Right cardiac atrium (tissue), 5 donors: ENCODE measurements at places on chromosomes 16 and 17.

DNA sequence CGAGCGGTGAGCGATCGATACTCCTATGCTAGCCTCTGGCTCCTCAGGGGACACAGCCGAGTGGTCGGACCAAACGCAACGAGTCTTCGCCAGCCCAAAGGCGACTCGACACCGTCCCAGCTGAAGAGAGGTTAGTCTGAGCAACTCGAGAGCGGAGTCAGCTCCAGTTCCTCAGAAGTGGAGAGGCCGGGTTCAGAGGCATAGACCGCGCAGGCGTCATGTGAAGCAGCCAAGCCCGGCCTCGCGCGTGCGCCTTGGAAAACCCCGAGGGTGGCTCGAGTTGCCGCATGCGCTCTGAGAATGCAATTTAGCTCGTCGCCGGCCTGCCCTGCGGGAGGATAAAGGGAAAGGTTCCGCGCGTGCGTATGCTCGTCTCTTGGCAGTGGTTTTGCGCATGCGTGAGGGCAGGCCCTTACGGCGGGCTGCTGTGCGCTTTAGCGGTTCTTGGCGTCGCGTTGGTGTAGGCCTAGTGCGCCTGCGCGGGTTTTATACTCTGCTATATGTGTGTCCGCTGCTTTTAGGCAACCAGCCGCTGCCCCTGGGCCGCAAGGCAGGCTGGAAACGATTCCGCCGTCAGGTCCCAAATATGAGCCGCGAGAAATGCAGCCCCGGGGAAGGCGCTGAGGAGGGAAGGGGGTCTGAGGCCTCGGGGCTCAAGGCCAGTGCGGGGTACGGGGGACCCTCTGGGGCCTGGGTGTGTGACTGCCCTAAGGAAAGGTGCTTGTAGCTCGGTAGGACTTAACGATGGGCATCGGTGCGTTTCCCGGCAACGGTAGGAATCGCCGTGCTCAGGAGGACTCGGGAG is at the start of gene KDM8:
TSS of gene KDM8 (plus strand) at position 20 of the 805 bp plus-strand sequence. CDS start 6,598 bp downstream, outside the sequence.
- DNase-seq = peak; percentile 100

- no peak for DNase-seq
Observed at GRCh38 chr17:1146561-1147265, 33.1 kb downstream of the ABR start.

DNA sequence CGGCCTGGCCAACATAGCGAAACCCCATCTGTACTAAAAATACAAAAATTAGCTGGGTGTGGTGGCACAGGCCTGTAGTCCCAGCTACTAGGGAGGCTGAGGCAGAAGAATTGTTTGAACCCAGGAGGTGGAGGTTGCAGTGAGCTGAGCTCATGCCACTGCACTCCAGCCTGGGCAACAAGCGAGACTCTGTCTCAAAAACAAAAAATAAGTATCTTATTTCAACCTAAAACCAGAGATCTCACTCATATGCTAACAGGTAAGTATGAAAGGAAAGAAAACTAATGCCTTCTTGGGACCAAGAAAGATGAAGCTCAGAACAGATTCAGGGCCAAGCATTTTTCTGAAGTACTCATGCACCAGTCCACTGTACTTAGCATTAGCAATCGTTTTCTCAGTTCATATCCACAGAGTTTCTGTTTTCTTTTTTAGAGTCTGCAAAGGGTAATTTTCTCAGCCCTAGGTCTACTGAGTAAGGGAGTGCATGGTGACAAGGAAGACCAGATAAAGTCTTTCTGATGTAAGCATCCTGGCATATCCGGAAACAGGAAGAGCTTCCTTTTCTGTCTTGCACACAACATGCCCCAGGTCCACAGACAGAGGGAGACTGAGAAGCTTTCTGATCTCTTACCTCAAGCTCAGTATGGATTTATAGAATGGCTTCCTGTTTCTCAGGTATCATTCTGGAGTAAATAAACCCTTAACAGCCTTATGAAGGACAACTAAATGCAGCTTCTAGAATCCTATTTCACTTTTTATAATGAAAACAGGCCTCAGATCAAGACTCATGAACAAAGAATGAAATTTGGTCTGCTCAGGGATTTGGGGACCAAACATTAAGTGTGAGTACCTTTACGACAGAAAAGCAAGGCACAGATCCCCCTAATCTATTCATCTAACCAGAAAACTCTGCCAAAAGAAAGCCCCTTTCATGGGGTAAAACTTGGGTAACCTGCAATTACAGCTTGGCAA is 38.7 kb upstream of the FOXJ1 start:
- DNase-seq = no peak

GRCh38 chr17:1275962-1276736 is 3.3 kb upstream of the TRARG1 start:
- peak; percentile 84 for DNase-seq

DNA sequence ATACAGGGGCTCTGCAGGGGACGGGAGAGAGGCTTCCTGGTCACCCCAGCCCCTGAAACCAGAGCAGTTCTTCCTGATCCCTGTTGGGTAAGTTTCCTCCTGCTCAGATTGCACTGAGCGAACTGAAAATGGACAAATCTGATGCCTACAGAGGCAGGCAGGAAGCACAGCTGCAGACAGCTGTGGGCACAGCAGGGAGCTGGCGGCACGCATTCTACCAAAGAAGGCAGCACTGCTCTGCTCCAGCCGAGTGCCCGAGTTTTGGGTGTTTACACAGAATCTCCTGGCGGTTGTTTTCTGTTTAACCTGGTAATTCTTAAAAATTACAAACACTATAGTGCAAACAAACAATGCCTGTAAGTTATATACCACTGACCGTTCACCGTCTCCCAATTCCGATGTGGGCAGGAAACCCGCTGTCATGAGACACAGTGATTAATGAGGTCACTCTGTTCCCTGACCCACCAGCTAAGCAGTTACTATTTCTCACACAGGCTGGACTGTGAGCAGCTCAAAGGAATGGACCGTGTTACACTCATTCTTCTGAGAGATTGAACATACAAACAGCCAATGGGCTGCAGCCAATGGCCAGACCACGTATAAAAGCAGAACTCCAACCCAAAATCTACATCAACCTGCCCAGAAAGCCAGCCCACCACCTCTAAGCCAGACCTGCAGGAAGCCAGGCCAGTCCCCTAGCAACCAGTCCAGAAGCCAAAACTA is 25.5 kb downstream of the NSMCE1 start:
- DNase-seq = peak; percentile 25

- DNase-seq = peak; percentile 89
Observed at GRCh38 chr16:84277244-84277823, 17.3 kb upstream of the WFDC1 start.

DNA sequence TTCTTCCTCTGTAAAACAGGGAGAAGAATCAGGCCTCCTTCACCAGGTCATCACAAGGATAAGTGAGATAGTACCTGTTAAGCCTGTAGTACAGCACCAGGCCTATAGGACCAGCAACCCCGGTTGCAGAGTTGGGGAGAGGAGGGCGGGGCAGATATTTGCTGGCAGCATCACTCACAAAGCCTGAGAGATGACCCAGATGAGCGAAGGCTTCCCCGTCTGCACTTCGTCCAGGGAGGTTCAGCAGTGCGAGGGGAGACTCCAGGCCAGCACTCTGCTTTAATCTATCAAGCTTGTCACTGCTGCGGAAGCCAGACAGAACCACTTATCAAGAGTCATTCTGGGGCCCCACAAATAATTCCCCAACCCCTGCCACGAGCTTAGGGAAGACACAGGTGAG is 15.8 kb upstream of the RBBP6 start:
- DNase-seq = no peak

- no peak for DNase-seq
Observed at GRCh38 chr17:2198927-2199326, 104.7 kb downstream of the SMG6 start.

GRCh38 chr17:32335046-32335445 is 6.9 kb downstream of the C17orf75 start:
- DNase-seq = no peak

- peak; percentile 77 for DNase-seq
Observed at GRCh38 chr17:76909971-76910760, 42.0 kb downstream of the MGAT5B start.

GRCh38 chr17:80471922-80472321 is 4.5 kb downstream of the NPTX1 start:
- peak; percentile 1 for DNase-seq

DNA sequence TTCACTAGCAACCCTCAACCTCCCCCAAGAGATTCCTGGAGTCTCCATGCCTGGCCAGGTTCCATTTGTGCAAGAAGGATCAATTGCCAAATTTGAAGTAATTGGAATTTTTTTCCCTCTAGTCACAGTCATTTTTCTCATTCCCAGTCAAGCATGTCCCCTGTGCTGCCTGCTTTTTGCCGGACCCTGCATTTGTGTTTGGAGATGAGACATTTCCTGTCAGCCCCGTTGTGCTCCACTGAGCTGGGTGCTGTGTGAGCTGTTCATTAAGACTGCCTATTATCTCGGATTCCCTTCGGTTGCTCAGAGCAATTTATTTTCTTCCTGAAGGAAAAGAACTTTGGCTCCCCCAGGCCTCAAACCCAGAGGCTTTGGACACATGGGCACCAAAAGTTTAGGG is 201.0 kb upstream of the NLRP1 start:
- no peak for DNase-seq

DNA sequence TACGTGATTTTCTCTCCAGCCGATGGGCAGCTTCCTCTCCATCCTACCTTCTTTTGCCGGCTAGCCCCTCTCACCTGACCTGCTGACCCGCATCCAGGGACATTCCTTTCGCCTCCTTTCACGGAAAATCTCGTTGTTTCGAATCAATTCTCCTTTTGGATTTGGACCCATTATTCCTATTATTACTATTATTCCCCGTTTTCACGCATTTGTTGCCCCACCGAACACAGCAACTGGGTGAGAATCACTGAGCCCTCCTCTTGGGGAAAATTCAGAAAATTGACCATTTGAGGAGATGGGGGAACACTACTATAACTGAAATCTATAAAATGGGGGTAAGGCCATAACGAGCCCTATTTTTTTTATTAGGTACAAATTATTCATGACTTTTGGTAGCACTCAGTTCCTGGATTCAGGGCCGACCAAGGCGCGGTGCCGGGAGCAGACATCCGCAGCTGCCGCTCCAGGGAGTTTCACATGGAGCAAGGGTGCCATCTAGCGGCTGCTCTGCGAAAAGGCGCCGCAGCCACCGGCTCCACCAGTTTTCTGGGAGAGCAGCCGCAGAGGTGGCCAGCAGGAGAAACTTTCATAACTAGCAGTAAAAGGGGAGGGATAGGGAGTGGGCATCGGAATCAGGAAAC is 3.3 kb upstream of the HOXB8 start:
- peak; percentile 85 for DNase-seq

- DNase-seq = no peak
Observed at GRCh38 chr17:45364531-45365390, 47.9 kb upstream of the MAP3K14 start.

DNA sequence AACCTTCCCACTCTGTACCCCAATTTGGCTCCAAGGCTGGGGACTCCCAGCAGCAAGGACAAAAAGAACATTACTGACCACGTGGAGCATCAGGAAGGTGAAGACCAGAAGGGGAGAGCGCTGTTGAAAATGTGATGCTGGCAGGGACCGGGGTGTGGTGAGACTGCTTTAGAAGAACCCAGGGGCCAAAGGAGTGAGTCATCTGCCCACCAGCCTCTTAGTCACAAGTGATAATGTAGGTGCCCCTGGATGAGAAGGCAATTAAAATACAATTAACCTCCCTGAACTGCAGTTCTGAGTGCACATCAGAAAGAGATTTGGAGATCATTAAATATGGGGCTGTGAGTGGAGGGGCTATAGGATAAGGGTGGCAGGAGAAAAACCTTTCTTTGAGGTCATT is 366.6 kb upstream of the CCL2 start:
- DNase-seq = no peak

DNA sequence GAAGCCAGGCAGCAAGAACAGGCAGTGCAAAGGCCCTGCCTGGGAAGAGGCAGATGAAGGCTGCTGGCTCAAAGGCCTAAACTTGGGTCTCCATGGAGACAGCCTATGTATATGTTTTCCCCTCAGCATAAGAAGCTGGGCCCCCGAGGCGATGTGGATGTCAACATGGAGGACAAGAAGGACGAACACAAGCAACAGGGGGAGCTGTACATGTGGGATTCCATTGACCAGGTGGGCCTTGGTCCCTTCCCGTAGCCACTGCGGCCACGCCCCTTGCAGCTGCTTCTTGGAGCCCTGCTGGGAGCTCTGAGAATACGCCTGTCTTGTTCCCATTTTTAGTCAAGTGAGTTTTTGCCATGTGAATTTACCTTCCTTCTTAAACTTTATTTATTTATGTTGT is 106.0 kb downstream of the SDR42E1 start:
- DNase-seq = no peak

DNA sequence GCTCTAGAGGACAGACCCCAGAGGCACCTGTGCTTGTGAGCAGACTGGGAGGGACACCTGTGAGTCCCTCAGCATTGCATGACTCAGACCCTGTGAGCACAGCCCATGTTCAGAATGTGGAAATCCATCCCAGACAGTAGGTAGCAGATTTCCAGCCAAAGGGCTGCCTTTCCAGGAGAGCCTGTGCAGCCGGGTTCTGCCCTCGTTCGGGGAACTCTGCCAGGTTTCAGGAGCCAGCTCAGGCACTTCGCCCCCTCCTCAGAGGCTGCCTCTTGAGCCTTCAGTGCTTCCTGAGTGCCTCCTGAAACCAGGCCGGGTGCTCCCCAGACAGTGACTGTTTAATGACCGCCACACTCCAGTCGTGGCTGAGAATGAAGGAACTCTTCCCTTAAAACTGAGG is 23.3 kb upstream of the SDR42E2 start:
- DNase-seq = no peak

DNA sequence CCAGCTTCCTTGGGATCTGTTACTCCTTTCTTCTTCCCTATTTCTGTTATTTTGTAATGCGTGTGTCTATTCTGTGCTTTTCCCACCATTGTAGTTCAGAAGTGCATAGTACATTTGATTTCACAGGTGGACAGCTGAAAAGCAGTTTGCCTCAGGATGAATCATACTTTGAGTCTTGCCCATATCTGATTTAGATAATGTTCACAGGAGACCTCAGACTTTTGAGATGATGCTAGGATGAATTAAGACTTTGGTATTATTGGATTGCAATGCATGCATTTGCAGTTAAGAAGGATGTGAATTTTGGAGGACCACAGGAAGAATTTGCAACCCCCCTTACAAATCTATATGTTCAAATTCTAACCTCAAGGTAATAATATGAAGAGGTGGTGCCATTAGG is 769.6 kb downstream of the CDH11 start:
- DNase-seq = no peak

GRCh38 chr17:64546716-64547115 is 39.9 kb downstream of the CEP95 start:
- no peak for DNase-seq

- no peak for DNase-seq
Observed at GRCh38 chr17:48604770-48605329, at the start of gene HOXB6. TSS of gene HOXB6 (minus strand) at chr17:48604986. CDS start at chr17:48598150, 6,836 bp downstream.

DNA sequence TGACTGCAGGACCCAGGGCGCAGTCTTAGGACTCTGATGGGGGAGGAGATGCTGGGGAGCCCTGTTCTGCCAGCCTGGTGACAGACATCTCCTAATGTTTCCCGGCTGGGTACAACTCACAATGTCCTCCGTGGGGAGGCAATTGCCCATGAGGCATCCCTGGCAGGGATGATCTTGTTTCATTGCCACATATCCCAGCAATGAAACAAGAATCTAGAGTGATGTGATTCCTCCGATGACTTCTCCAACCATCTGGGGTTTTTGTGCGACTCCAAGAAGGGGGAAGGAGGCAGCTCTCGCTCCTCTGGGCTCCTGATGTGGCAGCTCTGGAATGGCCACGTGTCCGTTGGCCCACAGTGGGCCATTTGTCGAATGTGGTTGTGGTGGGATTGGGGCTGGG is 255.8 kb downstream of the SEC14L1 start:
- DNase-seq = no peak

GRCh38 chr16:80346111-80346632 is 194.6 kb upstream of the DYNLRB2 start:
- no peak for DNase-seq

GRCh38 chr16:2039274-2040031 is 8.2 kb downstream of the NTHL1 start:
- peak; percentile 94 for DNase-seq

- peak; percentile 81 for DNase-seq
Observed at GRCh38 chr17:31416503-31416923, 25.0 kb downstream of the RAB11FIP4 start.
